ENCODE measurements at places on chromosomes 11 and 22. TPM values are rescaled to one million over a fixed set of nuclear protein-coding genes. Genes with fewer than 3 reads are reported as not detected.

MMP1 gene
- total RNA-seq: not detected

NLRP14 gene
- total RNA-seq: 0.10 TPM

BTG4 gene
- 0.31 TPM for total RNA-seq

HMGXB4 gene
- total RNA-seq: 33.1 TPM

RASSF10 gene
- 1.8 TPM for total RNA-seq

PTPRCAP gene
- total RNA-seq: 3.5 TPM

KRTAP5-8 gene
- total RNA-seq: not detected

MFRP gene
- 0.03 TPM for total RNA-seq

SEC14L2 gene
- total RNA-seq: 2.1 TPM

DEUP1 gene
- 0.63 TPM for total RNA-seq

RIMBP3C gene
- total RNA-seq: 1.6 TPM

MAP6 gene
- 0.50 TPM for total RNA-seq

UCP3 gene
- 0.21 TPM for total RNA-seq

P2RY2 gene
- 1.6 TPM for total RNA-seq

KCNQ1OT1 gene
- total RNA-seq: 2.8 TPM

GRCh38 chr11:93323747-93324146 lies 6.8 kb upstream of the DEUP1 start:
- DNase-seq: no peak

DNA sequence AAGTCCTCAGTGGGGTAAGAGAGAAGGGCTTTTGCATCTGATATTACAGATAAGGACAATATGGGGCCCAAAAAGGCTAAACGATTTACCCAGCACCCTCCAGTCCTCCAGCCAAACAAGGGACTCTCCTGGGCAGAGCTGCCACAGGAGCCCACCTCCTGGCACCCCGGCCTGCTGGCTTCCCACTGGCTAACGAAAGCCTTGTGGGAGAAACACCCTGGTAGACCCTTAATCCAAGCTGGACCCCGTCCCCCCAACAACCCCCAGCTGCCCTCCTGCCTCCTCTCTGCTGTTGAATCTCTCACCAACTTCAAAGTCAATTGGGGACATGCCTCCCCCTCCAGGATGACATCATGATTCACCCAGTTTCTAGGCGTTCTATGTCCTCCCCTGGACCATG lies 10.8 kb downstream of the C1QTNF6 start:
- DNase-seq: no peak

DNA sequence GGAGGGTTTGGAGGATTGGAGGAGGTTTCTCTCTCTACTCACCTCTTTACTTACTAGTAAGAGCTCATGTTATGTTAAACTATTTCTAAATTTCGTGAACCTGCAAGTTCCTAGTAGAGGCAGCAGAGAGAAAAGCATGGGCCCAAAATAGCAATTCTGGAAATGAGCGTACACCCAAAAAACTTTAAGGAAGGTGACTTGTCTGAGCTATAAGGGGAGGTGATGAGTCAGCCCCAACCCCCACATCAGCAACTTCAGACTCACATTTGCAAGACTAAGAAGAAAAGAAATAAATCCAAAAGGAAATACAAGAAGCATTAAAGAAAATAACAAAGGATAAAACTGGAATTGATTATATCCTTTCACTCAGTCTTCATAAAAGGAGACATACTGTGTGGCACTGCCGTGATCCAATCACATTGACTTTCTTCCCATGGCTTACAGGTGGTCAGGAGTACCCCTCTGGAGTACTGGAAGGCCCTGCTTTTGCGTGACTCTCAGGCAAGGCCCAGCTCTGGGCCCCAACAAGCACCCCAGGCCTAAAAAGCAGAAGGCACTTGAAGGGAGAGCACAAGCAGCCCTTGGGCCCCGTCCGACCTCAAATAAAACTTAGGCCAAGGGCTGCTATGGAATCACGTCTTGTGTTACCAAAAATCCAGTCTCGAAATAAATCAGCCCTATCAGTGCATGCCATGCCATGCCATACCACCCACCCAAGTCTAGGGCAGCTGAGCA lies 14.3 kb downstream of the PACSIN2 start:
- no peak for DNase-seq

DNA sequence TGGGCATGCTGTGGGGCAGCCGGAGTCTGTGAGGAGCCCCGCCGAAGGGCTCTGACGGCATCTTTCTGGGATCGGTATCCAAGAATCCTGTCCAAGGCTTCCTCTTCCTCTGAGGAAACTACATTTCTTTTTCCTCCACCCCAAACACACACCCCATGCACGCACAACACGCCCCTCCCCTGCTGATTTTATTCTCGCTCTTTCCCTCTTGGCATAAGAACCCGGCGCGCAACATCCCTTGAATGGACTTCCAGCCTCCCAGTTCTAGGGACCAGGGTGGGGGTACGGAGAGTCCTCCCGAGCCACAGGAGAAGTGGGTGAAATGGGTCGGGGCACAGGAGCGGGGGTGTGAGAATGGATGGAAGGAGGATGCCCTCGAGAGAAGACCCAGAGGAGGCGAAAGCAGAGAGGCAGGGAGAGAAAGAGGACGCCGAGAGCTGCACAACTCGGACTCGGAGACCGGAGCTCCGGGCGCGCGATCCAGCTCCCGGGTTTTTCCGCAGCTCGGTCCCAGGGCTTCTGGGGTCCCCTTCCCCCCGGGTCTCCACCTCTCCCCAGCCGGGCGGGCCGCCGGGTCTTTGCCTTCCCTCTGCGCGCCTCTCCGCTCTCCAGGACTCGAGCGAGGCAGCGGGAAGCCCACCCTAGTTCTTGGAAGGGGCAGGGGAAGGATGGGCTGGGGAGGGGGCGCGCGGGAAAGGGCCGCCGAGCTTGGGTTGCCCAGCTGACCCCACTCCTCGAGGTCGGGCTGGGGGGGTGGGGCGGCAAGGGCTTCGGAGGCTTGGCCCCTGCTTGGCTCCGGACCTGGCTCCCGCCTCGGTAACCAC lies 1.5 kb upstream of the LARGE1 start:
- DNase-seq: peak; percentile 93

DNA sequence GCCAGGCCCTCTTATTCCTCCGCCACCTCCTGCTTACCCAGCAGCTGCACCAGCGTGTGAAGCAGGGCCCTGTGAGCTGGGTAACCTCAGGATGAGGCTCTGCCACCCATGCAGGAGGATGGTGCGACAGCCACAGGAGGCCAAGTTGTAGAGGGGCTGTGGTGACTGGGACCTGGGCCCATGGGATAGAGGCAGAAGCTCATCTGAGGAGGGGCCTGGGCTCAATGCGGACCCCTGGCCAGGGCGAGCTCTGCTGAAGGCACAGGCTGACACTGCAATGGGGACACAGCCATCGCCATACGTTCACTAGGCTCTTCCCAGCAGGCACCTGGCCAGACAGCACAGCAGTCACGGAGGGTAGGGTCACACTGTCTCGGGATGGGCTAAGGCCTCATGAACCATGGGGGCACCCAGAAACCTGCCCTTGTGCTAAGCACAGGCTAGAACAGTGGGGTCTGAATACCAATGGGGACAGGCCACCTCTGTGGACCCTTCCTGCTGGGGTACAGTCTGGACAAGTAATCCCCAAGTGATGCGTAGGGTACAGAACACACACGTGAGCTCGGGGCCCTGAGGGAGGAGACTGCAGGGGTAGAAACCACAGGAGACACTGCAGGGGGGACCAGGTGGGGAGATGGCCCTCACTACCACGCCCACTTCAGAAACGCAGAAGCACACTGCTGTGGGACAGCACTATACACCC lies 35.3 kb downstream of the GNB1L start:
- no peak for DNase-seq

- no peak for DNase-seq
Measured at GRCh38 chr22:50020606-50021005, 8.0 kb upstream of the IL17REL start.

GRCh38 chr11:119752946-119753345 lies 23.9 kb upstream of the NECTIN1 start:
- no peak for DNase-seq

- no peak for DNase-seq
Measured at GRCh38 chr22:44281768-44282637, 30.7 kb downstream of the SHISAL1 start.

DNA sequence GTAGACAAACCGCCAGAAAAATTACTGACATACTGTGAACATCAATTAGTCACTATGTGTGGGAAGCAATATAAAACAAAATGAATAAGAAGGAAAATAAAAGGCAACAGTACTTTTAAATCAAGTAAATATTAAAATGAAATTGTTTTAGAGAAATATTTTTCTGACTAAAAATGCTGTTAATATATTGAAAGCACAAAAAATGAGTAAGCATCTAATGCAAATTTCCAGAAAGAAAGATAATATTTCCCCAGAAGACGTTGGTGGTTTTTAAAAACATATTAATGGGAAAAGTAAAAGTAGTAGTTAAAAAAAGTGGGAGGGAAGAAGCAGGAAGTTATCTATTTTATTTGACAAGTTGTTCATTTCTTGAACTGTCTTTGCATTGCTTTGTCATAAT lies 16.5 kb downstream of the XKR3 start:
- DNase-seq: no peak

DNA sequence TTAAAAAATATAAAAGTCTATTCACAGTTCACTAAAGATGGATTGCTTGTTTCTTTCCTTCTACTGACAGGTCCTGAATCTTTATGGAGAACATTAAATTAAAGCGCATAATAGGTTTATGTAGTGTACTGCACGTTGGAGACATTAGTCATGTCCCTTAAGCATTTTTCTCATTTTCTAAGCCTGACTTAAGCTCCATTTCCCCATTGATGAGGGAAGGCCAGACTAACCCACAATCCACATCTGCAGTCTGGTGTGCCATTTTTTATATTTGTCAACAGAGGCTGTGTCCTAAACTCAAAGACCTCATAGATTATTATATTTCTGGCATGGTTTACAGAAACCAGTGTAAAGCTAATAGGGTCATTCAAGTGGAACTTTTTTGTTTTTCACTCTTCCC lies 39.9 kb downstream of the CADM1 start:
- no peak for DNase-seq

- no peak for DNase-seq
Measured at GRCh38 chr11:60950024-60950423, 2.0 kb downstream of the SLC15A3 start.

- no peak for DNase-seq
Measured at GRCh38 chr11:35980686-35981390, 37.0 kb downstream of the LDLRAD3 start.

- DNase-seq: no peak
Measured at GRCh38 chr22:40046126-40046525, 51.4 kb downstream of the FAM83F start.

- no peak for DNase-seq
Measured at GRCh38 chr11:112666253-112666652, 295.0 kb upstream of the NCAM1 start.

DNA sequence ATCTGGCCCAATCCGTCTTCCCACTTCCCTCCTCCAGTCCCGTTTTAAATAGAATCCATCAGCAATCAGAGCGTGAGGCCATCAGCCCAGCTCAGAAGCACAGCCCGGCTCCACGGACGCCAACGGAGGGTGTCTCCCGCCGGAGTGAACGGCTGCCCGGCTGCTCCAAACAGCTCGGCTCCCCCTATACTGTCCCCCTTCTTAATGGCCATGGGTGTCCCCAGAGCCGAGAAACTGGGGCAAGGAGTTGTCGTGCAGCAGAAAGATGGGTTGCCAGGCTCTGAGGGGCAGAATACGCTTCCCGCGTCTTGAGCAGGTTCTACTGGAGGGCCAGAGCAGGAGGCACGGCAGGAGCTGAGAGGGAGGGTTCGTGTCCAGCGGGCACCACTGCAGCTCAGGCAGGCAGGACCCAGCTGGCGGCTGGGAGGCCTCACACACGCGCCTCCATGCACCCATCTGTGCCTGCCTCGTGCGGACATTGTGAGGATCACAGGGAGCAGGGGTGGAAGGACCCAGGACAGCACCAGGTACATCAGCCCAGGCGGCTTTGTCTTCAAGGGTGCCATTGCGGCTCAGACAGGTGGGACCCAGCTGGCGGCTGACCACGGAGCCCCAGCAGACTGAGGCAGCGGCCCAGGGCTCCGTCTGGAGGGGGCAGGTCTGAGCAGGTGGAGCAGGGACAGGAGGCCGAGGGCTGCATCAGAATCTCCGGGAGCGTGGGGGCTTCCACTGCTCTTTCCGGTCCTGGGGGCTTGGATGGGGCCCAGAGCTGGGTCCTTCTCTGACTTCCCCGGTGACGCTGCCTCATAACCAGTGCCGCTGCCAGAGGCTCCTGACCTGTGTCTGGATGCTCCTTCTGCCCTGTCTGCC lies 882.7 kb downstream of the BRD1 start:
- DNase-seq: no peak

GRCh38 chr11:116853461-116854073 lies 16.1 kb upstream of the APOA1 start:
- no peak for DNase-seq

GRCh38 chr11:47605921-47606320 lies 11.7 kb upstream of the C1QTNF4 start:
- no peak for DNase-seq

DNA sequence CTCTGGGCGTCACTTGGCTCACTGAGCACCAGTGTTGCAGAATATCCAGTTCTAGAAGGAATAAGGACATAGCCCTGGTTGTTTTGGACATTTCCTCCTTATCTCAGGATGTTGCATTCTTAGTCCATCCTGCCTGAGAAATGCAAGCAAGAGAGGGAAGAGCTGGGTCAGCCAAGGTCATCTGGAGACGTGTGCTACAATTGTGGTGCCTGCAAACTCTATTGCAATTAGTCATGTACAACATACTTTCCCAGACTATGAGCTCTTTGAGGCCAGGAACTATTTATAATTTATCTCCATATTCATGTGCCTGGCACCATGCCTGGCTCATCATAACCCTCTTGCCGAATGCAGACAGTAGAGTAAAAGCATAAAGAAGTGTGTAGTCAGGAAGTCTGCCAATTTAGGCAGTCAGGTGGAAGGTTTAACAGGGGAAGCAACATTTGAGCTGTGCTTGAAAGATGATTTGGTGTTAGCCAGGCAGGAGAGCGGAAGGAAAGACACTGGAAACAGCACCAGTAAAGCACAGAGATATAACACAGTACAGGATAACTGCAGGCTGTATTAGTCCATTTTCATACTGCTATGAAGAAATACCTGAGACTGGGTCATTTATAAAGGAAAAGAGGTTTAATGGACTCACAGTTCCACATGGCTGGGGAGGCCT lies 129.4 kb upstream of the PAX6 start:
- no peak for DNase-seq

GRCh38 chr11:2272946-2273280 lies 2.5 kb upstream of the ASCL2 start:
- no peak for DNase-seq

DNA sequence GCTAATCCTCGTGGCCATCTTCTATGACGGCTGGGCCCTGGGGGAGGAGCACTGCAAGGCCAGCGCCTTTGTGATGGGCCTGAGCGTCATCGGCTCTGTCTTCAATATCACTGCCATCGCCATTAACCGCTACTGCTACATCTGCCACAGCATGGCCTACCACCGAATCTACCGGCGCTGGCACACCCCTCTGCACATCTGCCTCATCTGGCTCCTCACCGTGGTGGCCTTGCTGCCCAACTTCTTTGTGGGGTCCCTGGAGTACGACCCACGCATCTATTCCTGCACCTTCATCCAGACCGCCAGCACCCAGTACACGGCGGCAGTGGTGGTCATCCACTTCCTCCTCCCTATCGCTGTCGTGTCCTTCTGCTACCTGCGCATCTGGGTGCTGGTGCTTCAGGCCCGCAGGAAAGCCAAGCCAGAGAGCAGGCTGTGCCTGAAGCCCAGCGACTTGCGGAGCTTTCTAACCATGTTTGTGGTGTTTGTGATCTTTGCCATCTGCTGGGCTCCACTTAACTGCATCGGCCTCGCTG lies 12.1 kb downstream of the MTNR1B start:
- DNase-seq: no peak
